Stimulated activated CD4-positive, alpha-beta T cell treated with anti-CD3 and anti-CD28 coated beads, TNF-alpha, amount 100 ng/mL, for 24 hours (primary cell): ENCODE measurements at places on chromosomes 5 and 9.
A peak's percentile ranks its signal among the peaks of the same experiment; 100 is the strongest.

DNA sequence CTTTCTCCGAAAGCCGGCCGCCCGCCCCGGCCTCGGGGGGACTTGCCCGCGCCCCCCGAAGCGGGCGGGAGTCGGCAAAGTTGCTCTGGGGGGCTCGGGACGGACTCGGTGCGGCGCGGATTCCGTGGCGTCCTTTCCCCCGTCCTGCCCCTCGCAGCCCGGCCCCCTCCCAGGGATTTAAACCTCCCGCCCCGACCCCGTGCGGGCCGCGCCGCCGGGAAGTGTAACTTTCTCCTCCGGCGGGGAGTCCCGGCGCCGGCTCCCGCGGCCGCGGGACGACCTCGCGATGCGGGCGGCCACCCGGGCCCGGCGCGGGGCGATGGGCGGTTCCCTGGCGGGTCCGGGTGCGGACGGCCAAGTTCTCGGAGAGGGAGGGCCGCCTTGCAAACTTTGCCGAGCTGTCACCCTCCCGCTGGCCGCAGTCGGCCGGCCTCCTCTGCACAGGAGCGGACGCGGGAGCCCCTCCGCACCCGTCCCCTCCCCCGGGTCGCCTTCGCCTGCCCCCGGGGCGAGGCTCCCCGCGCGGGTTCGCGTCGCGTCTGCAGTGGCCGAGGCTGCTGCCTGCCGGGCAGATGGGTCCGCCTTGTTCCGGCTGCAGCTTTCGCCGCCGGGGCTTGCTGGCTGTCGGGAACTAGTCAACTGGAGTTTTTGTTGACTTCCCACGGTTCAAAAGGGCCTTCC, 732 bp downstream of the PBX3 start:
- DNase-seq = peak; percentile 16

- no peak for DNase-seq
Measured at GRCh38 chr5:96680759-96681470, 18.7 kb downstream of the CAST start.

GRCh38 chr5:163580516-163580915, 75.1 kb downstream of the MAT2B start:
- DNase-seq = no peak

GRCh38 chr9:72454871-72455491, 66.4 kb upstream of the TMC1 start:
- no peak for DNase-seq

GRCh38 chr5:151212406-151212798, 11.5 kb downstream of the CCDC69 start:
- no peak for DNase-seq

- no peak for DNase-seq
Measured at GRCh38 chr9:96343515-96344360, 39.8 kb downstream of the SLC35D2 start.

- no peak for DNase-seq
Measured at GRCh38 chr9:130159915-130160670, 12.1 kb upstream of the NCS1 start.

GRCh38 chr9:74333384-74334032, 163.6 kb upstream of the RORB start:
- no peak for DNase-seq

- DNase-seq = no peak
Measured at GRCh38 chr5:76560952-76561891, 62.0 kb downstream of the F2RL2 start.

GRCh38 chr5:65809817-65810531, 88.0 kb downstream of the NLN start:
- DNase-seq = no peak

- no peak for DNase-seq
Measured at GRCh38 chr5:179817890-179818745, 2.6 kb upstream of the SQSTM1 start.

DNA sequence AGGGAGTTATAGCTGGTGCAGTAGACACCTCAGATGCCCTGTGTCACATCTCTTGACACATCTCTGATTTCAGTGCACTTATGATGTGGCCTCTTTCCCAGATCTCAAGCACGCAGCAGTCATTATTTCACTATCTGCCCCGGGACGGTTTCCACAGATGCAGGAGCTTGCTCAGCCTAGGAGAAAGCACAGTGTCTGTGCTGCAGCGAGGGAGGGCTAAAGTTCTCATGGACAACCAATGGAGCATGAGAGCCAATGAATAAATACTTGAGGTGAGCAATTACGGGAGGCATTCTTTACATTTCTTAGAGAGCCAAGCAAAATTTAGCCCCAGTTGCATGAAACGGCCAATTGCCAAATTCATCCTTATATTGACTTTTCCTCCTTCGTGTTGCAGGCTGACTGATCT, 7.4 kb upstream of the MOB3B start:
- no peak for DNase-seq

DNA sequence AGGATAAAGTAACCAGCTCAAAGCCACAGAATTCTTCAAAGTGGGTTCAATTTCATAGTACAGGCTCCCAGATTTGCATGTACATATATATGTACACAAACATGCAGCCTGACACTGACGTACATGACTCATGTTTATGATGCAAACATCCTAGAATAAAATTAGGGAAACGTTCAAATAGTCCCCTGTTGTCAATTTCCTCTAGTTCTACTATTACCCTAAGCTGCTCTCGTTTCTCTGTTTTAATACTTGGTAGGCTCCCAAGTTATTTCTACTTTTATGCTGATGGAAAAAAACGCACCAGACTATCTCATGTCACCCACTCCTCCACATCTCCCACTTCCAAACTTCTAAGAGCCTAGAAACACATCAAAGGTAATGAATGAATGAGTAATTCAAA, 229.7 kb downstream of the EPB41L4A start:
- DNase-seq = no peak

- DNase-seq = no peak
Measured at GRCh38 chr5:39933061-39933460, 508.3 kb upstream of the DAB2 start.

DNA sequence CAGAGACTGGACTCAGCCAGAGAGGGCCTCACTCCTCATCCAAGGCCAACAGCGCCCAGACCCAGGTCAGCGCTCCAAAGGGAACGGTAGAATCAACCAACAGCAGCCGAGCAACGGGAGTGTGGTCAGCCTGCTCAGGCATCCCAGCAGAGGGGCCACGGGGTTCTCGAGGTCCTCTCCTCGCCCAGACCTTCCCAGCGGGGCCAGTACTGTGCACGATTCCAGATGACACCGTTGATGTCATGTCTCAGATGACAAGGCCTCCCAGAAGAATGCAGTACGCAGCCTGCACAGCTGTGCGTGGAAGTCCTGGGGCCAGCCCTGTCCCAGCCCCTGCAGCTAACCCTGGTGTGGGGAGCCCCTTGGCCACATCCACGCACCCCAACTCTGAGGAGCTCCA, 141.0 kb upstream of the PPP1R26 start:
- DNase-seq = no peak

- DNase-seq = no peak
Measured at GRCh38 chr5:132768485-132768868, 8.6 kb downstream of the SEPTIN8 start.

DNA sequence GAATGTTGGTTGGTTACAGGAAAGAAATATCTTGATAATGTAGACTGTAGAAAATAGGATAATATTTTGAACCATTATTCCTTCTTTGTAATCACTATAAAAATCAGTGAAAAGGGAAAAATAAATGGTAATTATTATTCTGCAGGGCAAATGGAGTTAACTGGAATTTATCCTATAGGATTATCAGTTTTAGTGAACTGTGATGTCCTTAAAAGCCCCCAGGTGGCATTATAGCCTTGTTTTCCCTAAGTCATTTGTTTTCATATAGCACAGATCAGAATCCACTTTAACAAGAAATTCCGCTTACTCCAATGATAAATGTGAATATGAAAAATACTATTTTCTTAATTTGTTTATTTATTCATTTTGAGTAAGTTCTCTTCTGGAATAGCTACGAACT, 26.2 kb upstream of the WDR41 start:
- DNase-seq = no peak

DNA sequence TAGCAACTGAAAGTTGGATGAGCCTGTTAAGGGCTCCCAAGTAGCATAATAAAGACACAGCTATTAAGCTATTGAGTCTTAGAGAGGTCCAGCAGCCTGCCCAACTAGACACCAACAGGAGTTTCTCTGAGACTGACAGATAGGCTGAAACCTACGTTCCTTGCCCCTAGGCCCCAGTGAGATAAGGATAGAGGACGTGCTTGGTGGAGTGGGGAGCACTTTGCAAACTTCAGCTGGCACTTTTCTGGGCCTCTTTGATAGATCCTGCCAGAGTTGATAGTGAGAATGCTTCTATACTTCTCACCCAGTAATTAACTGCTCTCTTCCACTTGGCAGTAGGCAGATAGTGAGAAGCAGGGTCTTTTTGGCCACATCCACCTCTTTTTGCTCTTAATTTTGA, 20.8 kb upstream of the CTNNA1 start:
- DNase-seq = no peak

DNA sequence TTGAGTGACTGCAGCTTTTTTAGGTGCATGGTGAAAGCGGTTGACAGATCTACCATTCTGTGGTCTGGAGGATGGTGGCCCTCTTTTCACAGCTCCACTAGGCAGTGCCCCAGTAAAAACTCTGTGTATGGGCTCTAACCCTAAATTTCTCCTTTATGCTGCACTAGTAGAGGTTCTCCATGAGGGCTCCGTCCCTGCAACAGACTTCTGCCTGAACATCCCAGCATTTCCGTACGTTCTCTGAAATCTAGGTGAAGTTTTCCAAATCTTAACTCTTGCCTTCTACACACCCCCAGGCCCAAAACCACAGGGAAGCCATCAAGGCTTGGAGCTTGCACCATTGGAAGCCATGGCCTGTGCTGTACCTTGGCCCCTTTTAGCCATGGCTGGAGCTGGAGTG, 1898.1 kb upstream of the NUDT12 start:
- DNase-seq = no peak
